ENCODE measurements at places on chromosomes 1 and 21.

DNA sequence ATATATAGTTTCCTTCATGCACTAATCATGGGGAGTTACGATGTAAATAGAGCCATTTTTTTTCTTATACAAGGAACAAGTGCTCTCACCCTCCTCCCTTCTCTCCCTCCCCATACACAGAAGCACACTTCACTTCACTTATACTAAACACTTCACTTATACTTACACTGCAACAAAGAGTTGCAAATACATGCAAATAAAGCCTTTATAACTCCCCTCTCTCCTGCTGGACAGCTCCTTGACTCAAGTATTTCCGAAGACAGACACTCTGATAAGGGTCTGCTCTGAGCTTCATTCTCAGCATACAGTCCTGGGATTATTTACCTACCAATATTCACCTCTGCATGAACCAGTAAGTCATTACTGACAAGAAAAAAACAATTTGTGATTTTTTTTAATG, 35.6 kb upstream of the ERG start:
- DNase-seq = no peak

GRCh38 chr1:206657751-206658150, 22.4 kb downstream of the DYRK3 start:
- no peak for DNase-seq

GRCh38 chr1:81435175-81435574, 365.6 kb upstream of the ADGRL2 start:
- DNase-seq = no peak

GRCh38 chr1:236033336-236033735, 31.6 kb downstream of the NID1 start:
- DNase-seq = no peak

GRCh38 chr1:219732814-219733491, 120.0 kb upstream of the ZC3H11B start:
- DNase-seq = no peak

- no peak for DNase-seq
Observed at GRCh38 chr1:186901631-186902030, 72.9 kb downstream of the PLA2G4A start.

DNA sequence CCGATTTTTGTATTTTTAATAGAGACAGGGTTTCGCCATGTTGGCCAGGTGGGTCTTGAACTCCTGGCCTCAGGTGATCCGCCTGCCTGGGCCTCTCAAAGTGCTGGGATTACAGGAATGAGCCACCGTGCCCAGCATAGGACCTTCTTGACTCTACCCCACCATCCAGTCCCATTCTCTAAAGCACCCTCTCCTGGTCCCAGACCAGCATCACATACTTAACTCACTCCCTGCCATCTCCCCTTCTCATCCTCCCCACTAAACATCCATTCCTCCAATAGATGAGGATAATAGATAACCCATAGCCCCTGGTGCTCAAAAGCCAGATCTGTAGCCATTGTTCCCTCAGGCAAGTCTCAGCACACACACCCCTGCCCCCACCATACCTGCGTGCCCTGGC, 2.1 kb downstream of the ENTREP3 start:
- DNase-seq = no peak

DNA sequence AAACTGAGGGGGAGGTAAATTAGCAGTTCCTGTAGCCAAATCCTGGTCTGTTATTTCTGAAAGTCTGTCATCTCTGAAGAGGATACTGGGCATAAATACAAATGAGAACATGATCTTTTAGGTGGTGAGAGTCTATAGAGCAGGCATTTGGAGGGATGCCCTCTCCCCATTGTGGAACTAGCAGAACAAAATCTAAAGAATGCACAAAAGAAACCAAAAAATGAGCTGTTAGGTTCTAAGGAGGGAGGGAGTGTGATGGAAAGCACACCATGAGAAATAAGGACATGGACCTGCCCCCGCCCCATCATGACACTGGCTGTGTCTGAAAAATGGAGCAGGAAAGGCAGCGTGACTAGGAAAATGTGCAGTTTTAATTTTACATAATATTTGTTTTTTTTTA, 262.0 kb downstream of the KIF26B start:
- no peak for DNase-seq

DNA sequence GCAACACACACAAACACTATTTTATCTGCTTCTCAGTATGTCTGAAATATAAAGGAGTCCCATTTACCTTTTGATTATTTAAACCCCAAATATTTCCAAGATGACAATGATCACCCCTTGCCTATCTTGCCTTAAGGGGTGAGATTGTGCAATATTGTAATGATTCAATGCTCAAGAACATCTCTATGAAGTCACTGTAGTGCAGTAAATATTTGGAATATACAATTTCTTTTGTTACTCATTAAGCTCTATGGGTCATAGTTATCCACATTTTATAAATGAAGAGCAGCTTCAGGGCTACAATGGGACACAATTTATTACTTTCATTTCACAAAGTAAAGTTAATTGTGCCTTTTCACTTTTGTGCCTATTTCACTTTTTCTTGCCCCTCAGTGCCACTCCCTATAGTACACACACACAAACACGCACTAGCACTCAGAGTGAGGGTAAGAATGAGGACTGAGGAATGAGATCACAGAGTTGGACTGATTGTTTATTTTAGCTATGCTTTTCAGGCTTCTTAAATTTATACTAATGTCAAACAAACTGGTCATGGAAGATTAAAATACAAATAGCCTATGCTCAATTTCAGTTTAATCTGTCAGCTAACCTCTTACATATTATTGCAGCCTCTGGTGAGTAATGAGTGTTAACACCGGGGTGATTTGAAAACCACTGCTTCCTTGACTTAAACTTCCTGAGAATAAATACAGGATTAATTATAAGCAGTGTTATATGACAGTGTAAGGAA, 521.0 kb upstream of the B3GALT2 start:
- DNase-seq = no peak

- DNase-seq = no peak
Observed at GRCh38 chr1:91764471-91765115, 121.4 kb downstream of the TGFBR3 start.

DNA sequence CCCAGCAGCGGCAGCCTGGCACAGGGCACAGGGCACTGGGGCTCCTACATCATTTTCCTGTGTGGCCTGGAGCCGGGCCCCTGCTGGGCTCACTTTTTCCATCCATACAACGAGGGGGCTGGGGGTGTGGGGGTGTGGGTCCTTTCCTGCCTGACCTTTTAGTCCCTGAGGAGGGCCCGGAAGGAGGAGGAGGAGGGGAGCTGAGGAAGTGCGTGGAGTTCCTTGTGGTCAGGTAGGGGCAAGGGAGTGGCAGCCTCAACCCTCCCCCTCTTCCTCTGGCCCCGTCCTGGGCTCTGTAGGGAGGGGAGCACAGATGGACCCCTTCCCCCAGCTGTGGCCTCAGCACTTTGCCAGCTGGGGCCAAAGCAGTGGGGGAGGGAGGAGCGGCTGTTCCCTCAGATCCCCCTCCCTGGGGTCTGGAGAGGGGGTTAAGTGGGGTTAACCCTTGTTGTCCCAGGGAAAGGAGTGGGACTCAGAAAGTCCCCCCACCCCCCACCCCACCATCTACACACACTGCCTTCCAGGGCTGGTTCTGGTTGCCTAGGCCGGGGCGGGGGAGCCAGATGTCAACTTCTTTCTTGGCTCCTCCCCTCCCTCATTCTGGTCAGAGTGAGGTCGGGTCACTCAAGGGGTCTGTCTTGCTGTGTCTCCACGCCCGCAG, 5.7 kb downstream of the NTRK1 start:
- DNase-seq = no peak

DNA sequence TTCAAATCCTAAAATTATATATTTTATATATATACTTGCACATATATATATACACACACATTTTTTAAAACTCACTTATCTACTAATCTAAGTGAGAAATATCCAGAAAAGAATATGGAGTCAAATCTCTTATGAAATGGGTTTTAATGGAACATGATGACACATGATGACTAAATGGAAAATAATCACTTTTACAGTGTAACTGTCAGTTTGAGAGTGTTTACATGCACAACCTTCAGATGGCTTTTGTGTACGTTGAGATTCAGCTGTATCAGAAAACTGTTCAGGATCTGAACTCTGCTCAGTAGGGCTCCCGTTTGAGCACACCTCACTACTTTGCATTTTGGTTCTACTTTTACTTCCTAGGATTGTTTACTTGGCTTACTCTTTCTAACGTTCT, 189.8 kb downstream of the DNAH14 start:
- DNase-seq = no peak

DNA sequence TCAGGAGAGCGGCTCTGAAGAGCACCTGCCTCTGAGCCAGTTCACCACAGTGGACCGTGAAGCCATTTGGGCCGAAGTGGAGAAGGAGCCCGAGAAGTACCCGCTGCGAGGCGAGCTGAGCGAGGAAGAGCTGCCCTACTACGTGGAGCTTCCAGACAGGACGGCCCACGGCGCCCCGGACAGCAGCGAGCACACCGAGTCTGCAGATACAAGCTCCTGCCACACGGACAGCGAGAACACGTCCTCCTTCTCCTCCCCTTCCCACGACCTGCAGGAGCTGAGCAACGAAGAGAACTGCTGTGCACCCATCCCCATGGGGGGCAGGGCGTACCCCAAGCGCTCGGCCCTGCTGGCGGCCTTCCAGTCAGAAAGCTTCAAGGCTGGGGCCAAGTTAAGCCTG, 74.9 kb upstream of the MORC3 start:
- no peak for DNase-seq

DNA sequence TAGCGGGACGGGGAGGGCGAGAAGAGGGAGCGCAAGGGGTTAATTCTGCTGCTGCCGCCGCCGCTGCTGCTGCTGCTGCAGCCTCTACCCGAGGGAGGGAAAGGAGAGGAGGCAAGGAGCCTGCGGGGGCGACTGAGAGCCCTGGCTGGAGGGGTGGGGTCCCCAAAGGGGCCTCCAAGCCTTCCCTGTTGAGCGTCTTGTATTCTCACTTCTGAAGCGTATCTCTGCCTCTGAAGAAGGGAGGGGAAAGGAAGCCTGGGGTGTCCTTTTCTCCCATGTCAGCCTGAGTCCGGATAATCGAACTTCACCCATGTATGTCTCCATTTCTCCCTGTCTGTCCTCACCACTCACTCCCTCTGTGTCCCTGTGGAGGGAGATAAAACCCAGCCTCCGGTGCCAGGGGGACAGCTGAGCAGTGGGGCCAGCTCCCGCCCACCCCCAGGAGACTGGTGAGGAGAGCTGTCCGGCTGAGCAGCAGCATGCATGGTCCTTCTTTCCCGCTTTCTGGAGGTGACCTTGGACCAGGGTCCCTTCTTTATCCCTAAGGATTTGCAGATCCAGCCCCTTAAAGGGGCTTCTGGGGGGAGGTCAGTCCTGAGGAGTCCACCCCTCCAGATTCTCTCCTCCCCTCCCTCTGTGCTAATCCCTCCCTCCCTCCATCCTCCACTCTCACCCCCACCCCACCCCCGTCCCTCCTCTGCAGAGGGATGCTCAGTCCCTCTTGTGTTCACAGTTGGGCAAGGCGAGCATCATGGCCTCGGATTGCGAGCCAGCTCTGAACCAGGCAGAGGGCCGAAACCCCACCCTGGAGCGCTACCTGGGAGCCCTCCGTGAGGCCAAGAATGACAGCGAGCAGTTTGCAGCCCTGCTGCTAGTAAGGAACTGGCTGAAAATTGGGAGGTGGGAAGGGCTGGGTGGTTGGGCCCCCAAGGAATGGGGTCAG, 1.0 kb downstream of the NCDN start:
- DNase-seq = no peak

DNA sequence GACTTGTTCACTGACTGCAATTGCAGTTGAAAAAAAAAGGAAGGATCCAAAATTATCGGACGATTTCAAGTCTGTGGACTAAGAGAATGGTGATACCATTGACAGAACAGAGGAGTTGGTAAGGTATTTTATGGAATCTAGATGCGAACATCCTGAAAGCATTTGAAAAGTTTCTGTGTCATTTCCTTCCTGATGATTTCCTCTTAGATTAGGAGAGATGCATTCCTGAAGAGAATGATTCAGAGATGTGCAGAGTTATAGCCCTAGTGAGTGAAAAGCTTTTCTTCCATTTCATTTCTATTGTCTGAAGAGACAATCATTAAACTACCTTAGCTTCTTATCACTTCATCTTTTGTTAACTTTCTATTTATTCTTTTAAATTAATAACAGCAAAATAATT, 200.0 kb downstream of the KCNK2 start:
- no peak for DNase-seq

- no peak for DNase-seq
Observed at GRCh38 chr1:72010094-72010431, 272.3 kb downstream of the NEGR1 start.

DNA sequence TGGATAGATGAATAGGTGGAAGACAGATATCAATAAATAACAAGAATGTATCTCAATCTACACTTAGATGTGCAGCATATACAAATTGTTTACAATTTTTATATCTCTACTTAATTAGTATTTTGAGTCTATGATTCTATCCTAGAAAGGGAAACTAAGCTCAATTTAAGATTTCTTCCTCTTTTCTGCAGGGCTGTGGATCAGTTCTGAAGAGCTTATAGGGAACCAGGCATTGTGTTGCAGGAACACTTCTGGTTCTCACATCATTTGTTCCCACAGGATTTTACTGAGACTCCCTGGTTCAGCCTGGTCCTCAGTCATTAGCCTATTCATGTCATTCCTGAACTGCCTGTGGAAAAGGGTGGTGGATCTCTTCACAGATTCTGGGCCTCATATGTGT, 105.8 kb downstream of the TNFSF18 start:
- no peak for DNase-seq

DNA sequence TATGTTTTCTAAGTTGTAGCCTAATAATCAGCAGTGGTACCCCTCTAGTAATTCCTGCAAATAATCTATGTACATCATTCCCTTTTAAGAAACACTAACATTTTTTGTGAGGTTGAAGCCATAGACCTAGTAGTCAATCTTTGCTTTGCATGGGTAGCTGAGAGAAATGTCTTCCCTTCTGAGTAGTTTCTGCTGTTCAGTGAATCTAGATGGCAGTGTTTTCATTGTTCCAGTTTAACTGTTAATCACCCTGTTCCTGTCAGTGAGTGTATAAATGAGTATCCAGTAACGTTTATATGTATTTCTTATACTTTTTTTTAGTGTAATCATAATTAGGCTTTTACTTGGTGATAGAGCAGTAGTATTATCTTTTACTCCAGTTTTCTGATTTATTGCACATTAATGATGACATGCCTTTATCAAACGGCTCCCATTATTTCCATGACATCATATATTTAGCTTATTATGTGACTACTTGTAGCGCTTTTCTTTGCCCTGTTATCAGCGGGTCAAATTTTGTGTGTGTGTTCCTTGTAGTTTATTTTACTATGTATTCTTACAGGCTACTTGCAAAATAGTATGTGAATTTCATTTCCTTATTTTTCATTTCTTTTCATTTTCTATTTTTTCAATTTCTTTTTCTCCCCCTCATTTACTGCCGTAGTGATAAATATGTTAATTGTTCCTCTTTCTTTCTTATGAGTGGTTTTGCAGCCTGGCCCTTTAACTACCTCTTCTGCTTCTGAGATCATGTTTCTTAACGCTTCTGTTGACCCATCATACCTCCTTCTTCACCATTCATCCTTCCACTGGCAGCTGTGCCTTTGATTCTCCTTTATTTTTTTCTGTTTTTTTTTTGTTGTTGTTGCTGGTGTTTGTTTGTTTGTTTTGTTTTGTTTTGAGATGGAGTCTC, 18.8 kb downstream of the CEP350 start:
- no peak for DNase-seq

GRCh38 chr21:31974454-31974985, 101.7 kb downstream of the HUNK start:
- no peak for DNase-seq

All from left forelimb (tissue), 1 donor.